ENCODE measurements at places on chromosomes 1 and 21.

DNA sequence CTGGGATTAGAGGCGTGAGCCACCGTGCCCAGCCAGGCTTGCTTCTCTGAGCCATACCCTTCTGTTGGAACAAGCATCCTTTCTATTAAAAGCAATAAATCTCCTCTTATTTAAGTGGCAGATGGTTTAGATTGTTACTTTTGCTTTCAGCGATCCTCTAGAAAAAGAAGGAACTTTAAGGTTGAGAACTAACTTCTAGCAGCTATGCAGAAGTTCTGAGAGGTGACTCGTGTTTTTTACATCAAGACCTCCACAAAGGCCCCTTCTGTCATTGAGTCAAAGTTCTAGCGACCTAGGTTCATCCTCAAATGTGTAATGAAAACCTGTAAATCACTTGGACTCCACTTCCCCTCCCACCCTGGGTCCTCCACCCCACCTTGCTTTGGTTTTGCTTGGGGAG, 30.8 kb downstream of the PLEKHO1 start:
- no peak for DNase-seq

DNA sequence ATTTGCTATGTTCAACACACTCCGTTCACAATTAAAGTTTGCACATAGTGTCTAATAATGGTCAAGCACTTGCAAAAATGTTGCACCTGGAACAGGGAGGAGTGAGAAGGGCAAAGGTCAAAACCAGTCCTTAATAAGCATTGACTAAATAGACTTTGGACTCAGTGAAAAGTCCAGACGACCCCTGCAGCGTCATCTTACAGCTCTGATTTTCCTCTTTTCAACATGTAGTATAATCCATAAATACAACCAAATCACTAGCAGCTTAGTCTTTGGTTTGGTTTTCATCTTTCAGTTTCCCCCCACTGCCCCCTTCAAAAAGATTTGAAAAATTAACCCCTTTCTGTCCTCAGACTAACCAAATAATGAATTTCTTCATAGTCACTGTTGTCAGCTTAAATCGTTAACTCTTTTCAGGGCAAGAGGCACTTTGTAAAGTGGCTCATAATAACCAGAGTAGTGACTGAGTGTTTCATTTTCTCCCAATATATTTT, 290.3 kb downstream of the PTPRC start:
- DNase-seq, result no peak

DNA sequence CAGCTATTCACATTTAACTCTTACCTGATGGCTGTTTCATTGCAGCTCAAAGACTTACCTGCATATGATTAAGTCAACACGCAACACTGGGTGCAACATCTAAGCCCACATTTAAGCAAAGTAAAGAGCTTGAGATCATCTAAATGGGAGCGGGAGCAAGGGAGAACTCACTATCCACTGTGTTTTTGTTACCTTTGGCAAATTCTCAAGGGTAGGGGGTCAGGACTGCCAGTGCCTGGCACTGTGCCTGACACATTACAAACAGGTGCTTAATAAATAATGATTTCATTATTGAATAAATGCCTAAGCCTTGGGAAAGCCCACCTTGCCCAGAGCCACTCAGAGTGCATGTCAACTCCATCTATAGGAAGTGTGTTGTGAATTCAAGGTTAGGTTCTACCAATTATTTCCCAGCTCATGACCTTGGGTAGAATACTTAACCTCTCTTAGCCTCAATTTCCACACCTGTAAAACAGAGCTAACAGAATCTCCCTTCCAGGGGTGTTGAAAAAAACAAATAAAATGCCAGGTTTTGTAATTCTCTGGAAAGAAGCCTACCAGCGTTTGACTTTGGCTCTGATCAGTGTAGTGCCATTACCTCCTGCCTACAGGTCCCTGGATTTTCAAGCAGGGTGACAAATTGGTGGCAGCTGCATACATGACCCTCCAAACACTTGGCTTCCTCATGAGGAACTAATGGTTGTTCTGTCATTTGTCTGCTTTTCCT, 109.7 kb downstream of the TGFBR3 start:
- DNase-seq, result no peak

DNA sequence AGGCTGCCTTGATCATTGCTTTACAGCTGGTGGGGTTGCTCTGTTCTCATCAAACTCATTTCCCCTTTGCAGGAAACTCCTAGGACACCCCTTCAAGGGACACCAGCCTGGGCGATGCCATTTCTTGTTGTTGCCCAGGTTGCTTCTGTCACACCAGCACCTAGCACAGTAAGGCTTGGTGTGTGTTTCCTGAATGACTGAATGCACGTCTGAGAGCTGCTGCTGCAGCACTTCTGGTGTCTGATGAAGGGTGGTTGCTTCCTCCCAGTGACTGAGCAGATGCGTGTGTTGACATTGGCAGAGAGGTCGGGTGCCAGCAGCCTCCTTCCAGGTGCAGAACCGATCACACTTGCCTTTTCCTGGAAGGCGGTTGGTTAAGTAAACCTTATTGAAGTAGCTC, 477.4 kb downstream of the CAMTA1 start:
- no peak for DNase-seq

- peak; percentile 65 for DNase-seq
Observed at GRCh38 chr1:87151500-87152421, 176.9 kb upstream of the LMO4 start.

- DNase-seq, result no peak
Observed at GRCh38 chr21:43031121-43031619, 44.5 kb downstream of the CBS start.

GRCh38 chr1:6180268-6180706, at the start of gene CHD5:
Gene CHD5, minus strand, starts transcription at chr1:6180321. Its CDS starts 298 bp downstream, at chr1:6180023.
- no peak for DNase-seq

DNA sequence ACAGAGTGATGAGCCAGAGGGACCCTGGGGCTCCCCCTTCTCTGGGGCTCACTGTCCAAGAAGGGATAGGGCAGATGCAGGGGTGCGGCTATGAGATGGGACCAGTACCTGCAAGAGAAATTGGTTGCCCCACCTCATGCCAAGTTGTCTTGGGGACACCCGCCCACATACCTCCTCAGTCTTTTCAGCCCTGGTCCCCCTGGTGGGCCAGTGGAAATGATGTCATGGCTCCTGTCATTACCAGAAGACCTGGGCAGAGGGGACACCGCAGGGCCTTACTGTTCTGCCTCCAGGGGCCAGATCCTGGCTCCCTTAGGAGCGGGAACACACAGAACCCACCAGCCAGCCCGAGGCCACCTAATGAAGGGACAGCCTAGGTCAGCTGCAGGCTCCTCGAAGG, 63.2 kb downstream of the CDK18 start:
- no peak for DNase-seq

DNA sequence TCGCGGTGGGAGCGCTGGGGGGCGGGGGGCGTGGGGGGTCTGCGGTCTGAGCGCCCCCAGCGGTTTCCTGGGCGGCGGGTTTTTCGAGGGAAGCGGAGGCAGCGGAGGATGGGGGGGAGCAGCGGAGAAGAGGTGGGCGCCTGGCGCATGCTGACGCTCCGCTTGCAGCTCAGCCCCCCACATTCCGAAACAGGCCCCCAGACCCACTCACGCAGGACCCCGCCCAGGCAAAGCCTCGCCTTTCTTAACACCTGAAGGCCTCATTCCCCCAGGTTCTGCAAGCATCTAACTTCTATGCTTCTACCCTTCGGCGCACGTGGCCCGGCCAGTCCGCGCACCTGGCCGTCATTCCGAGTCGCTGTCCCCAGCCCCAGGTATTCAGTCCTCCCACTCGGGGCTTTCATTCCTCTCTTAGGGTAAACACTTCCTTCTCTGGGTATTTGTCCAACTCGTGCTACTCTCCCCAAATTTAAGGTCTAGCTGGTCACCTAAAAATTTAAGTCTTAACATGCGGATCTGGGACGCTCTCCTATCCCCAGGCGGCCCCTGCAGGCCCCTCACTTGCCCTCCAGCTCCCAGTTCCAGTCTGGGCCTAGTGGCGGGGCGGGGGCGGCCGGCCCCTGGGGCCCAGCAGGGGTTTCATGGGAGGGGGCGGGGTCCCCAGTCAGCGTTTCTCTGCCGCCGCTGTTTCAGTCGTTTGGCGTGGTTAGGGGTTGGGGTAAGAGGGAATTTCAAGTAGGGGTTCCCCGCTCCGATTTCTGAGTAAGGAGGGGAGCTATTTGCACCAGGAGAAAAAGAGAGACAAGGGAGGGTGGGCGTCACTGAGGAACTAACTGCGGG, 2.8 kb upstream of the ZBTB7B start:
- DNase-seq, result peak; percentile 83

- no peak for DNase-seq
Observed at GRCh38 chr1:86829321-86829720, 84.6 kb downstream of the SELENOF start.

GRCh38 chr1:39755965-39756659, 15.0 kb downstream of the OXCT2 start:
- no peak for DNase-seq

Measured in KG1 (cell line).